M059J (cell line): ENCODE measurements at places on chromosomes 1 and 21. TPM values are rescaled to one million over a fixed set of nuclear protein-coding genes. Genes with fewer than 3 reads are reported as not detected.
A peak's percentile ranks its signal among the peaks of the same experiment; 100 is the strongest.

DNA sequence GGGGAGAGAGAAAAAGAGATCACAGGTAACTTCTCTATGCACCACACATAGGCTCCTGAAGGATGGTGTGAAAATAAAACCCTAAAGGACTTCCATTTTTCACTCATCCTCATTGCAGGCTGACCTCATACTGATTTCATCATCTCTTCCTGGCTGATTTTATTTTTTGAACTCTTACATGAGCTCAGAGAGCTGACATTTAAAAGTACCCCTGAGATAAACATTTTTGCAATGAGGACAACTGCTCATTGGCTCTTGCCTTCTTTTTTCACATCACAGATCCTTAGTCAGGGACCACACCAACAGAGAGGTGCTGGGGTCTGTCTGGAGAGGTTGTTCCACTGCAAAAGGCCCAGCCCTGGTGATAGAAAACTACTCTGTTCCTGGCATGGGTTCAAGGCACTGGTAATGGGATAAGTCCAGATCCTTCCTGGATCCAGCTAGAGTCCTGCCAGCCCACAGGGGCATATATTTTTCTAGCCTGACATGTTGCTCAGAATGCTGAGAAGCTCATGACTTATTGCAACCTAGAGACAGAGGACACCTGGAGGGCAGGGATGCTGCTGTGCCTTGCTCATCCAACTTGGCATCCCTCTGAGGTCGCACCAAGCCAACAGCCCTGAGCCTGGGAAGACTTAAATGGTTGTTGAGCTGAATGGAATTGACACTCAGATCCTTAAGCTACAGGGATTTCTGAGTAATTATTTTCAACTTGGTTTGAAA is 360.0 kb downstream of the HHAT start:
- DNase-seq: peak; percentile 46

DNA sequence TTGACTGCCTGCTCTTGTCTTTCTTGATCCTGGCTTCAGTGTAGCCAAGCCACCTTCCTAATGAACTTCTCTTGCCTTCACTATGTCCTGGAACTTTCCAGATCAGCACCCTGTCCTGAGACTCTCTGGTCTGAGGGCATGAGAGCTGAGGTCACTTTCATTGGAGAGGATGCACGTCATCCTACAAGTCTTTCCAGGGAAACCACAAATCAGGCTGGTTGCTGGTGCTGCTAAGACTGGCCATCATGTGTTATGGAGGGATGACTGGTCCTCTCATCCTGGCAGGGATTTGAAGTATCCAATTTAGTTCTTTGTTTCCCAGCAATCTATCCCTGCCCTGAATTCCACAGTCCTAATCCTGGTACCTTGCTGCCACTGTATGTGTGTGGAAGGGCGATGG is 228.6 kb downstream of the GPATCH2 start:
- peak; percentile 17 for DNase-seq

DNA sequence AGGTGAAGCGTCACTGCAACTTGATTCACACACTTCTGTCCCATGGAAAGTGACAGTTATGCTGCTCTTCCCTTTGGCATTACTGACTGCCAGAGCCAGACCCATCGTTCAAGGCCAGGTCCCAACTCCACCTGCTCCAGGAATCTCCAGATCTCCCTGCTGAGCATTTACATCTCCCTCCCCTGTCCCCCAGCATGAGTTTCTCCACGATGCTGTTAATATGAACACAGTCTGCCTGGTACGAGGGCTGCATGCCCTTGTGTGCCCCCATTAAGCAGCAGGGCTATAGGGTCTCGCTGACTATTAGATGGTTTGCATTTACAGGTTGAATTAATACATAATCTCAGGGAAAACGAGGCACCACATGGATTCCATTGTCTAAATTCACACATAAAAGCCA is 4.3 kb downstream of the F3 start:
- DNase-seq: no peak

DNA sequence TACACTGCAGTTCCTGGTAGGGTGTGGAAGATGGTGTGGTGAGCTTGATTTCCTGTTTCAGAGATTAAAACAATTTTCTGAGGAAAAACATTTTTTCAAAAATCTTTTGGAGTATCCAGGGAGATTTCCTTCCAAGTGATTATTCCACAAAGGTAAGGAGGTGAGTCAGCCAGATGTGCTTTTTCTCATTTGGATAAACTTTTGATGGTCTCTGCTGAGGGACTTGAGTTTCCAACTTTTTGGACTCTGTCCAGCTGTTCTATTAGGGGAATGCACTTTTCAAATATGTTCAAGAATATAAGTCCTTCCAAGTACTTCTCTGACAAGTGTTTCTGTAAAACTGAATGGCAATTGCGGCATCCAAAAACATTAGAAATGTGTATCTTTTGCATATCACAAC is 628.8 kb upstream of the ADAMTS5 start:
- no peak for DNase-seq

GRCh38 chr1:239814306-239814881 is 277.3 kb upstream of the FMN2 start:
- peak; percentile 95 for DNase-seq

GRCh38 chr1:155715777-155716176 is 26.9 kb downstream of the DAP3 start:
- DNase-seq: no peak

DNA sequence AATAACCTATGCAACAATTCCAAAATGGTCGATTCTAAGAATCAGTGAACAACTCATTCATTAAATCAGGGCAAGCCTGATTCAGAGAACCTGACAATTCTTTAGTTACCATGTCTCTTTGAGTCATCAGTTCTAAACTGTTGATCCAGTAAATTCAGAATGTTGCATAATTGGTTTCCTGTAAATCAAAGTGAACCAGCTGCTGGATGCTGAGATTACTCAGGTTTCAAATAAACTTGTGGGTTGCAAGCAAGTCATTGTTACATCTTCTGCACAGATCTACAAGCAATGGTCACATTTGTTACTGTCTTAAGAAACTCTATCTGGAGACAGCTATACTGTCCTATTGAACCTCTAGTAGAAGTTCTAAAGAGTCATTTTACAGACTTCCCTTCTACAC is 16.5 kb downstream of the PLA2G2D start:
- peak; percentile 88 for DNase-seq

GRCh38 chr1:199551967-199552565 is 475.4 kb upstream of the NR5A2 start:
- peak; percentile 77 for DNase-seq

DNA sequence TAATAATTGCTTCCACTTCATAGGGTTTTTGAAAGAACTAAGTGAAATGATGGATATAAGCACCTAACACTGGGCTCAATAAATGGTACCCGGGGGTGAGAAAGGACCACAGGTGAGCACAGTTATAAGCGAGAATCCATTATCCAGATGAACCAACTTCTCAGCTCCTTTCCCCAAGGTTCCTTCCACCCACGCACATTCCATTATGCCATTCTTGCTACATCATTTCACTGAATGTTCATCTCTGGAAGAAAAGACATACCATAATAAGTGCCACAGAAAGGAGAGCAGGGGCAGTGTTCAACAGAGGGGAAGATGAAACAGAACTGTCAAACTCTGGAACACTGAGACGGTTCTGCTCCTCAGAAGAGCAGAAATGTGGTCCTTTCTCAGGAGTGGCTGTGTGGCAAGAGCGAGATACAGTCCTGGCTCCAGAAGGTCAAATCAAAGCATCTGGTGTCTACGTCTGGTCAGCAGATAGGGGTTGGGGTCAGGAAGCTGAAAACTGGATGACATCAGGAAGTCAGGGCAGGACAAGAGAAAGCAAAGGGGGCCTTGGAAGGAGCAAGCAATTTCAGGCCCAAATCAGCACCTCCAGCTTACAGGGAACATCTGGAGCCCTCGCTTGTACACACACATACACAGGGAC is 255.4 kb upstream of the TMEM51 start:
- DNase-seq: no peak

GRCh38 chr1:151975311-151976014 is 18.2 kb downstream of the S100A10 start:
- no peak for DNase-seq

DNA sequence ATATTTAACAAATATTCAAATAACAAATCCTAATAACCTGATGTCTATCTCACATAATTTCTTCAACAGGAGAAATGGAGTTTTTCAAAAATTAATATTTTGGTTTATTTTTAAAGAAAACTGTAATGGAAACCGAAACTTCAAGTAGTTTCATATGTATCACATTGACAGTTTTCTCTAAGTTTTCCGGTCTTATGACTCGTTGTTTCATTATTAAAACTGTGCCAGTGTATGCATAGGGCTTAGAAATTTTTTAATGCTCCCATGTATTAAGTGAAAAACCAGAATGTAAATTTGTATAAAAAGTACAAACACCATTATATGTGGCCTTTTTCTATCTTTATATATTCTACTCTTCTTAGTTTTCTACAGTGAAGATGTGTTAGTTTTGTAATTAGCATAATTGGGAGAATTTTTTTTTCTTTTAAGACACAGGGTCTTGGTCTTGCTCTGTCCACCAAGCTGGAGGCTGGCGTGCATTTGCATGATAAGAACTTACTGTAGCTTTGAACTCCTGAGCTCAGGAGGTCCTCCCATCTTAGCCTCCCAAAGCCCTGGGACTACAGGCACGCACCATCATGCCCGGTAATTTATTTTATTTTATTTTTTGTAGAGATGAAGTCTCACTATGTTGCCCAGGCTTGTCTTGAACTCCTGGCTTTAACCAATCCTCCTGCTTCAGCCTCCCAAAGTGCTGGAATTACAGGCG is 43.9 kb upstream of the SAMSN1 start:
- DNase-seq: no peak

GRCh38 chr1:16349847-16350406 is 2.4 kb downstream of the FBXO42 start:
- DNase-seq: no peak

DNA sequence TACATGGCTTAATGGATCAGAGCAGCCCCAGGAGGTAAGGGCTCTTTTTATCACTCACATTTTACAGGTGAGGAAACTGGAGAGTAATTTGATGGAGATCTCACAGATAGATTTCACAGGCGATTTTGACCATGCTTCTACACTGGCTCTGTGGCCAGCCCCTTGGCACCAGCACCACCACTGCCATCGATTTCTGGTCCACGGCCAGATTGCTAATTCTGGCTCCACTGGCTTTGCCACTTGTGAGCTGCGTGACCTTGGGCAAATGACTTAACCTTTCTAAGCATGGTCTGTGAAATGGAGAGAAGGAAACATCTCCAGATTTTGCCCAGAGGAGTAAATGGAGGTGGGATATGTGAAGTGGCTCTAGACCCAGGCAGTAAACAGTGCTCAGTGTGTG is 32.6 kb downstream of the KCNC4 start:
- no peak for DNase-seq

Gene IL19
- total RNA-seq: not detected in 2 replicates

Gene LENEP
- not detected in 2 replicates for total RNA-seq

Gene CAPN9
- total RNA-seq: not detected in 2 replicates

Gene C8A
- total RNA-seq: not detected in 2 replicates

Gene ZBTB8A
- total RNA-seq: 3.2 and 6.3 TPM in 2 replicates
